Fibroblast of the aortic adventitia (primary cell): ENCODE measurements at places on chromosomes 7 and 10. TPM values are rescaled to one million over a fixed set of nuclear protein-coding genes. Genes with fewer than 3 reads are reported as not detected.

The CFAP70 gene
- total RNA-seq = 1.4 and 6.1 TPM in 2 replicates

The GPR26 gene
- total RNA-seq = under 0.01 TPM in 1 of 2 replicates, not detected in the other

The CLCN1 gene
- total RNA-seq = 0.16 TPM in 1 of 2 replicates, not detected in the other

The DRGX gene
- not detected in 2 replicates for total RNA-seq

The OR6B1 gene
- total RNA-seq = not detected in 2 replicates

The WAPL gene
- 40.9 and 149 TPM in 2 replicates for total RNA-seq

The HMX3 gene
- not detected in 2 replicates for total RNA-seq

The VTI1A gene
- 42.3 and 44.5 TPM in 2 replicates for total RNA-seq

The PMPCB gene
- total RNA-seq = 59.2 and 67.4 TPM in 2 replicates

The GSTO2 gene
- total RNA-seq = 3.4 and 8.9 TPM in 2 replicates

The GCC1 gene
- 16.1 and 27.7 TPM in 2 replicates for total RNA-seq

The ARHGAP22 gene
- total RNA-seq = 22.3 and 60.2 TPM in 2 replicates

The PIK3CG gene
- 0.08 TPM in 1 of 2 replicates, not detected in the other for total RNA-seq

The PLEKHS1 gene
- not detected in 2 replicates for total RNA-seq

The DDC gene
- not detected in 2 replicates for total RNA-seq
